ENCODE measurements at places on chromosomes 7 and 10.

GRCh38 chr10:77780180-77780579, 142.6 kb upstream of the KCNMA1 start:
- DNase-seq: no peak

- DNase-seq: peak; percentile 13
Measured at GRCh38 chr7:134701272-134701671, 54.6 kb downstream of the BPGM start.

GRCh38 chr10:18474118-18474455, 177.3 kb downstream of the NSUN6 start:
- no peak for DNase-seq

- no peak for DNase-seq
Measured at GRCh38 chr7:105655067-105655466, 73.8 kb upstream of the EFCAB10 start.

DNA sequence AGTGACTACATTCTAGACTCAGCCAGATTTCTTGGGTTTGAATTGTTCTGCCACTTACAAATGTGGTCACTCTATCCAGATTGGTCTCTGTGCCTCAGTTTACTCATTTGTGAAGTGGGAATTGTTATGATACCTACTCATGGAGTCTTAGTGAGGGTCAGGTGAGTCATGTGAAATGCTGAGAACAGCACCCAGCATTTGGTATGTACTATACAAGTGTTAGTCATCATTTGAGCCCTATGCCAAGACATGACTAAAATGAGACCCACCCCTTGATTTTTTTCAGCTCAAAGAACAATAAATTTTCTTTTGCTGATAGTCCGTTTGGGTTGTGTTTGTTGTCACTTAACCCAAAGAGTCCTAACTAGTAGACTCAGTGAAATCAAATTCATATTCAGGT, 92.8 kb downstream of the CHN2 start:
- DNase-seq: no peak

GRCh38 chr10:77582710-77583115, 54.9 kb downstream of the KCNMA1 start:
- no peak for DNase-seq

GRCh38 chr7:77504951-77505350, 32.1 kb upstream of the PTPN12 start:
- no peak for DNase-seq

DNA sequence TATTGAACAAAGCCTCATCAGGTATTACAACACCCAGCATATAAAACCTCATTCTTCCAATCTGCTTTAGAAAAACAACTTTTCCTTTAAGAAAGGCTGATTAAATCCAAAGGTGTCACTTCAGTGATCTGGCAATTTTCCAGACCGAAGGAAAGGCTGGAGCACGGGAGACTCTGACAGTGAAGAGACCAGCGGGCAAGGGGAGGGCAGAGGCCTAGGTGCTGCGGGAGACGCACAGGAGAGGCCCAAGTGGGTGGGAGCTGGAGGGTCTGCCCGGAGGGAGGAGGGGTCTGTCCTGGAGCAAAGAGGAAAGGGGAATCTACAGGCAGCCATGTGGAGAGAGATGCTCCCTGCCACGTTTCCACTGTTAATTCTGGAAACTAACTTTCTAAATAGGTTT, 24.3 kb upstream of the PPP2R2D start:
- no peak for DNase-seq

DNA sequence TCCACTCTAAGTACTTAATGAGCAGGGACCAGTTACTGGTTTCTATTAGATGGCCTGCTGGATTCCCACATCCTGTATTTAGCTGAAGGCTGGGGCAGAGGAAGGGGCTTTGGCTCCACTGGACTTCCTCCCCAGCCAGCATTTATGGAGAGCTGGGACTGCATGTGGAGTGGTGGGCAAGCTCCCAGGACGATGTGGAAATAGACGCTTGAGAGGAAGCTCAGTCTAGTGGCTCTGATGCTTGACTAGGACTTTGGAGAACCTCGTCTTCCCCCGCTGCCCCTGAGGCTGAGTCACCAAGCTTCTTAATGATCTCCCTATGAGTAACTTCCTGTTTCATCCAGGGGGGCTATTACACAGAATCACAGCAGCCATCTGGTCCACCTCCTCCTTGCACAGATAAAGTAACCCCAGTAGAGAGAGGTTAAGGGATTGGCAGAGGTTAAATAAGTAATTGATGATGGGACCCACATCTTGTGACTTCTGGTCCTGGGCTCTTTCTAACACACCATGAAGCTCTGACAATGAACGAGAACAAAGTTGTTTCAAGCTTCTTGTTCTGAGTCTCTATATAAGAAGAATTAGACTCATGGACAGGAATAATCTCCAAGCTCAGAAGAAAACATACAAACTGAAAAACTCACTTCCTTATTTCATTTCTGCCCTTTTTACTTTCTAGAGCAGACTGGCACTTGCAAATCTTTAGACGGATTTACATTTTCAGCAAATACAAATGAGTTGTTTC, 126.2 kb downstream of the PRPF18 start:
- peak; percentile 58 for DNase-seq

GRCh38 chr7:49791088-49791741, 17.8 kb downstream of the VWC2 start:
- DNase-seq: peak; percentile 92

- no peak for DNase-seq
Measured at GRCh38 chr7:585229-585711, 65.6 kb upstream of the PDGFA start.

GRCh38 chr7:25652366-25652765, 424.1 kb upstream of the NPVF start:
- DNase-seq: no peak

GRCh38 chr10:77223526-77224460, 413.8 kb downstream of the KCNMA1 start:
- no peak for DNase-seq

GRCh38 chr7:143002106-143002505, 24.8 kb downstream of the OR9A2 start:
- no peak for DNase-seq

GRCh38 chr7:139441961-139442360, 41.5 kb downstream of the KLRG2 start:
- DNase-seq: no peak

- DNase-seq: no peak
Measured at GRCh38 chr10:80191589-80192270, 13.6 kb downstream of the ANXA11 start.

DNA sequence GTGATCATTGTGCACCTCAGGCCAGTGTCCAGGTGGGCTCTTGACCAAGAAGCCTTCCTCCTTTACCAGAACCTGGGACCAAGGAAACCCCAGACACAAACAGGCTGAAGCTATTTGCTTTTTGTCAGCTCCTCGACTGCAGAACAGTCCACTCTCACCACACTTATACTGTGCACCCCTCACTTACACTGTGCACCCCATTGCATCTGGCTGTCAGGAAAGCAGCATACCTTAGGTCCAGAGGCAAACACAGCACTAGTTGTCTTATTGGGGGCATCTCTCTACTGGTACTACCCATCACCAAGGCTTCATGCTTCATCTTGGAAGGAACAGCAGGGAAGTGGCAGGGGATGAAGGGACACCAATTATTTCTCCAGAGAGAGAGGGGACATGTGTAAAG, 198.1 kb downstream of the CXCL12 start:
- DNase-seq: no peak

DNA sequence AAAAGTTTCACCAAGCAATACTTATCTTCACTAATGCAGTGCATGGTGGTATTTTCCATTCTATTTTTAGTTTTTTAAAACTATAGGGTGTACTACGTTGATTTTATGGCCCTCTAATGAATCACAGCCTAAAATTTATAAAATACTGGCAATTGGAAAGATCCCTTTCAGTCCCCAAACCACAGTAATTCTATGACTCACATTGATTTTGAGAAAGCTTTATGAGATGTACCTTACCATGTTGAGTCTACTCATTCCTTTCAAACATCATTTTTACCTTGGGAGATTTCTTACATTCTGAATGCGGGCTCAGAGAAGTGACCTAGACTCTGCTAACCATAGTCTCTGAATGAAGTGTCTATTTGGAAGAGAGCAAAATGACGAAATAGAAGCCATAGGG, 141.6 kb downstream of the GPR85 start:
- DNase-seq: no peak

DNA sequence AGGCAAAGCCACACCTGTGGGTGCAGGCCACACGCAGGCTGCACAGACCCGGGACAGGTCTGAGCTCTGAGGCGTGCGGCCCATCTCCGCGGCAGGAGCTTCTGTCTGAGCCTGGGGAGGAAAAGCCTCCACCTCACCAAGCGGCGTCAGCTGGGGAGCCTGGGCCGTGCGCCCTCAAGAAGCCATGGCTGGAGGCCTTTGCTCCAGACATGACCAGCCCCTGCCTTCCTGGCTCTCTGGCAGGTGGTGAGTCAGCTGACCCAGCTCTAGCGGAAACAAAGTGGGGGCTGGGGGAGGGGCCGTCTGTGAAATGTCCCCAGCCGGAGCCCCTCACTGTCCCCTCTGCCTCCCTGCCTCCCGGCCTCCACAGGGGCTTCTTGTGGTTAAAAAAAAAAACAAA, 12.5 kb downstream of the GPER1 start:
- DNase-seq: no peak

DNA sequence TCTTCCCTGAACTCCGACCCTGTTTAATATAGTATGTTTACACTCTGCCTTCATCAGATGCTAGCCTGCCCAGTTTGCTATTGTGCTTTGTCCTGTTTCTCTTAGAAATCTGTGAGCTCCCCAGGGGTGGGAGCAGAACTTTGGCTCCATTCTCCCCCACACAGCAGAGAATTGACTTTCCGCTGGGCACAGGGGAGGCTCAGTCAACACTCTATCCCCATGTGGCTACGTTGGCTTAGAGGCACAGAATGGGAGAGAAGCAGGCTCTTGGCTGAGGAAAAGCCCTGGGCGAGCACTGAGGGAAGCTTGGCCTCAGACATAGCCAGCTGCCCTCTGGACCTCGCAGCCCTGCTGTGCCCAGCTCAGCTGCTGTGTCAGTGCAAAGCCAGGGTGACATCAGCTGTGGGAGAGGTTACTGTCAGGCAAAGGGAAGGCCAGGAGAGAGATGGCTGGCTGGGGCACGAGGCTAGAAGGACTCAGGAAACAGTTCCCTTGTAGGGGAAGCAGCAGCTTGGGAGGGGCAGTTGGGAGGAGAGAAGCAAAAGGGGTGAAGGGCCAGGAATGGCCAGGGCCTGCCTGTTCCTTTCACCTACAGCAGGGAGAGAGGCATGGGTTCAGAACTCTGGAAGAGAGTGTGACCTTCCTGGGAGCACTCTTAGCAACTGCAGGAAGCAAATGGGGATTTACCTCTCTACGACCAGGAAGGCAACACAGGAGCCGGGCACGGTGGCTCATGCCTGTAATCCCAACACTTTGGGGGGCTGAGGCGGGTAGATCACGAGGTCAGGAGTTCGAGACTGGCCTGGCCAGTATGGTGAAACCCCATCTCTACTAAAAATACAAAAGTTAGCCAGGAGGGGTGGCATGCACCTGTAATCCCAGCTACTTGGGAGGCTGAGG, 5.8 kb upstream of the SCD start:
- DNase-seq: no peak

GRCh38 chr10:124448696-124449169, 1.1 kb downstream of the NKX1-2 start:
- no peak for DNase-seq

DNA sequence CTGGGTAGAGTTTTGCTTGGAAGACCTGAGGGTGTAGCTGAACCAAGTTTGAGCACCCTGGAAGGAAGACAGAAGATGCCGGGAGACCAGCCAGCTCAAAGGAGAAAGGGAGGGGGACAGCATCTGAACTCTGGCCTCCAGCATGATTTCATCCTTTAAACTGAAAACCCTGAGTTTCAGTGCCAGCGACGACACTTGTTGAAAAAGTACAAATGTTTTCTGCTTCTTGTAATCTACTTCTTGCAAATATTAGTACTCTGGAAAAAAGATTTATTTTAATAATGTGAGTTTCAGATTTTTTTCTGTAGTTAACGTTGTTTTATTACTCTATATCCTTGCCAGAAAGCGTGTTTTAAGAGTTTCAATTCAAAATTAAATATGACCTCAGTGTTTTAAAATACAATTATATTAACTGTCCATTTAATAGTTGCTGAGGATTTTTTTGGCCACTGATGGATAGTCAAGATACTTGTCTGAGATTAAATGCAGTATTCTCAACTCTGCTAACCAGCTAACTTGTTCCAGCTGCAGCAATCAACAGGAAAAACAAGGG, 227.7 kb downstream of the MGMT start:
- no peak for DNase-seq

GRCh38 chr7:151352512-151352911, 10.9 kb downstream of the NUB1 start:
- DNase-seq: no peak

Measured in cerebellar cortex (tissue), 1 donor.